ENCODE measurements at places on chromosomes 7 and 10.

DNA sequence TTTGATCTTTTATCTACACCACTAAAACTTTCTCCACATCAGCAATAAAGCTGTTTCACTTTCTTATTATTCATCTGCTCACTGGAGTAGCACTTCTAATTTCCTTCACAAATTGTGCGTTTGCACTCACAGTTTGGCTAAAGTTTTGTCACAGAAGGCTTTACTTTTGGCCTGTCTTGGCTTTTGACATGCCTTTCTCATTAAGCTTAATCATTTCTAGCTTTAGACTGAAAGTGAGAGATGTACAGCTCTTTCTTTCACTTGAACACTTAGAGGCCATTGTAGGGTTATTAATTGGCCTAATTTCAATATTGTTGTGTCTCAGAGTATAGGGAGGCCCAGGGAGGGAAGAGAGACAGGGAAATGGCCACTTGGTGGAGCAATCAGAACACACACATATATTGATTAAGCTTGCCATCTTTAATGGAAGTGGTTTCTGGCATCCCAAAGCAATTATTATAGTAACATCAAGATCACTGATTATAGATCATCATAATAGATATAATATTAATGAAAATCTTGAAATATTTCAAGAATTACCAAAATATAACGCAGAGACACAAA lies 512.5 kb downstream of the ETV1 start:
- DNase-seq = no peak

DNA sequence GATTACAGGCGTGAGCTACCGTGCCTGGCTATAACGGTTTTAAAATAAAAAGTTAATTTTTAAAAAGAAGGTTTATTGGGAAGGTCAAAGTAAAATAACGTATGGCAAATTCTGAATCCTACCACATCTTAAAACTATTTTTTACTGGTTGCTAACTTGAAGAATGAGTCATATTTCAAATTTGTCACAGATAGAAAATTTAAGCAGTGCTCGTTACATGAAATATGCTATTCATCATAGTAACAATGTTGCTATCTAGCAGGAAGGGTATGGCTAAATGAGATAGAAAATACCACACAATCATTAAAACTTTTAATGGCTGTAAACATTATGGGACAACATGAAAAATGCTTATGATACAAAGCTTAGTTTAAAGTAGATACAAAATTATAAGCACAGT lies 500.5 kb downstream of the PHTF2 start:
- DNase-seq = no peak

GRCh38 chr7:136687693-136688322 lies 180.6 kb upstream of the CHRM2 start:
- no peak for DNase-seq

DNA sequence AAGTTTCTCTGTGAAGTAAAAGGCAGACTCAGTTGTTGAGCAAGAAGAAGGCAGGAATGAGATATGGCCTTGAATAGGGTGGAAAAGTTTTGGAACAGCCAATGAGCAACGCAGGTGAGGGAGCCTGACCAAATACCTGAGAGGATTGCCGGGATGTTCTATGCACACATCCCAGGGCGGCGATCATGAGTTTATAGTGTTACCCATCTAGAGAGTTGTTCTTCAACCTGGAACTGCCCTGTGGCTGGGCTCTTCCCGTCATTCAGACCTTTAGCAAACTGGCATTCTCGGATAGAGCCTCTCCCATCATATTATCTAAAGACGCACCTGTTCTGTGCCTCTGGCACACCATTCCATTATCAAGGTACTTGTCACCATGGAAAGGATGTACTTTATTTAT lies 103.0 kb upstream of the KIF5B start:
- DNase-seq = no peak

DNA sequence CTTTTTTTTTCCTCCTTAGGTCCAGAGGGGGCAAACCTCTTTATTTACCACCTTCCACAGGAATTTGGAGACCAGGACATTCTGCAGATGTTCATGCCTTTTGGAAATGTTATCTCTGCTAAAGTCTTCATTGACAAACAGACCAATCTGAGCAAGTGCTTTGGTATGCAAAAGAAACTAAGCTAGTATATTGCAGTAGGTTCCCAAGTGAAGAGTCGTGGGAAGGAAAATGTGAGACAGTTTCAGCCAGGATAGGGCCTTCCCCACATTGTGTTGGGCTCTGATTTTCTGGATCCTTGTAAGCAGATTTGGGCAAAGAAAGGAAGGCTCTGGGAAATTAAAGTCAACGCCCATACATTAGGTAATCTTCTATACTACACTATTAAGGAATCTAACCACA lies 285.6 kb downstream of the USP6NL start:
- DNase-seq = no peak

DNA sequence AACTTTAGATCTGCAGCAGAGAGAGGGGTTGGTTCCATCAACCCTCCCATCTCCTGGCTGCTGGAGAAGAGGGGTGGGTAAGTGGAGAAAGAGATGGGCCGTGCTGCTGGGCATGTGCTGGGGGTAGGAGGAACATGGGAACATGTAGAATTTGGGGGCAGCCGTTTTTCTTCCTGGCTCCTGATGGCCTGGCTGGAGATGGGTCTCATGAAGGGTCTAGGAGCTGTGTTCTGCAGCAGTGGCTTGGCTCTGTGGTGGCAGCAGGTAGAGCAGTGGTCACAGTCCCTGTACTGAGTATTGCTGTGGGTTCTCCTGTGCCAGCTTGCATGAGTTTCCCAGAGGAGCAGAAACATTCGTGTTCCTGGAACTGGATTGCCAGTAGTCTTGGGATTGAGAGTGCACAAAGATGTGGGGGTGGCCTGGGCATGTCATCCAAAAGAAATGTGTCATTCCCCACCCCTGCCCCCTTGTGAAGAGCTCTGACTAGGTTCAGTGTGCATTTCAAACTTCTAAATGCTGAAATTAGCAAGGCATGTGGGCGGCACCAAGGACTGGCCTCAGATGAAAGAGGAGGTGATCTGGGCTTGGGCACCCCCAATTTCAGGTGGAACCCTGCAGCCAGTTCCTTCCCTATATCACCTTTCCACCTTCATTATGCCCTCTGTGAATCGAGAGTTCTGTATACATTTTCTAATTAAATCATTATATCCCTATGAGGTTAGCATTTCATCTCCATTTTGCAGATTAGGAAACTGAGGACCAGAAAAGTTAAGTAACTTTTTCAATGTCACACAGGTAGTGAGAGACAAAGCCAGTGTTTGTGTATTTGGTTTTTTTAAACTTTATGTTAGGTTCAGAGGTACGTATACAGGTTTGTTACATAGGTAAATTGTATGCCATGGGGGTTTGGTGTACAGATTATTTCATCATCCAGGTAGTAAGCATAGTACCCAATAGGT lies 2.1 kb downstream of the CHST3 start:
- no peak for DNase-seq

- no peak for DNase-seq
Measured at GRCh38 chr10:28445516-28445915, 87.4 kb upstream of the WAC start.

GRCh38 chr10:30744106-30744505 lies 114.6 kb upstream of the LYZL2 start:
- no peak for DNase-seq

- DNase-seq = no peak
Measured at GRCh38 chr7:17357952-17358351, 59.5 kb downstream of the AHR start.

GRCh38 chr10:20970044-20970443 lies 72.9 kb upstream of the NEBL start:
- DNase-seq = no peak

- no peak for DNase-seq
Measured at GRCh38 chr10:3477683-3478082, 305.1 kb upstream of the PITRM1 start.

DNA sequence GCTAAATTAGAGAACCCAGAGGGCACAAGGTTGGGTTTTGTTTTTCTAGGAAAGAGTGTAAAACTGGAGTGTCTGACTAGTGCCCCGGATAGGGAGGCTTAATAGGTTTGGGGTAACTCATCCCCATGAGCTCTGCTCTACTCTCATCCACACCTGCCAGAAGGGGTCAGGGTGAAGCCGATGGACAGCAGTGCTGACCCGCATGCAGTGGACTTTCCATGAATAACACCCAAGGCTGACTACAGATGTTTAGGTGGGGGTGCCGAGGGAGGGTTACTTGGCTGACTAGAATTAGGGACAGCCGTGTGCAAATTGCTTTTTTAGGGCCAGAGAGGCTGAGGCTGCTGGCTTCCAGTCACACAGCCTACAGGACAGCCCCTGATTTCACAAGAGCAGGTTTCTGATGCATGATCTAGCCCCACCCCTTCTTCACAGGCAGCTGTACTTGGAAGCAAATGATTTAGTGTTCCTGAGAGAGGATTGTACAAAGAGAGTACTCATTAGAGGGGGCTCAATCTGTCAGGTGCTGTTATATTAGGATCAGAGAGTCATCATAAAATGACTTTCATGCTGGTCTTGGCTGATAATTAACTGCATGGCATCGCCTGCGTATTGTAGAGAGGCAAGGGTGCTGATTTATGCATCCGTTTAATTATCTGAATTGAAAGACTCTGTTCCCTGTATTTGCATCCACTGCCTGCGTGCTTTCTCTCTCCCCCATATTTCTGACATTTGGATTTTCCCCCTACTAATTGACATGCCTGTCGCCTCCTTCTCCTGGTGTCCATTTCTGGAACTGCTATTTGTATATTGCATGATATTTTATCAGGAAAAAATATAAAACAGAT lies 9.5 kb downstream of the INHBA start:
- no peak for DNase-seq

GRCh38 chr10:70655316-70655715 lies 17.0 kb upstream of the ADAMTS14 start:
- no peak for DNase-seq

GRCh38 chr7:123624527-123625183 lies 23.0 kb downstream of the ASB15 start:
- peak; percentile 38 for DNase-seq

DNA sequence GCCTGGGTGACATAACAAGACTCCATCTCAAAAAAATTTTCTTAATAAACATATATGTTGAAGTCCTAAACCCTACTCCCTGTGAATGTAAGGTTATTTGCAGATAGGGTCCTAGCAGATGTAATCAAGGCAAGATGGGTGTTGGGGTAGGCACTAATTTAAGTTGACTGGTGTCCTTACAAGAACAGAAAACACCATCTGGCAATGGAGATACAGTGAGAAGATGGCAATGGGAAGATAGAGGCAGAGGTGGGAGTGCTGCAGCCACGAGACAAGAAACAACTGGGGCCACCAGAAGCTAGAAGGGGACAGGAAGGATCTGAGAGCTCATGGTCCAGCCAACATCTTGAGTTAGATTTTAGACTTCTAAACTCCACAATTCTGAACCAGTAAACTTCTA lies 606.4 kb downstream of the CNTNAP2 start:
- DNase-seq = no peak

- DNase-seq = no peak
Measured at GRCh38 chr7:105799006-105799405, 77.4 kb downstream of the ATXN7L1 start.

DNA sequence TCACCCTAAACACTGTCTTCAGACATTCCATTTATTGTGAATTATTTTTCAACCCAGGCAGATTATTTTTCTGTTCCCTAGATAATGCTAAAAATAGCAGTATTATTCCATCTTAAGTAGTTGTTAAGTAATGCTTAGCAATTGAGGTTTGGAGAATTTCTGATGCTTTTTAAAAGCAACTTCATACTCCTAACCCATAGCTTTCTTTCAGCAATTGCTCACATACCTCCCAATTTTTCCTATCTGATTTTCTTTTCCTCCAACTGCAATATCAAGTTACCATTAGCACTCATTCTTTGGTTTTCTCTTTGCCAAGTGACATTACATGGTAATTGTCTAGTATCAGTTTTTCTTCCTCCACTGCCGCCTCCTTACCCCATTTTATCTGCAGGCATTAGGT lies 104.7 kb downstream of the GPR85 start:
- no peak for DNase-seq

DNA sequence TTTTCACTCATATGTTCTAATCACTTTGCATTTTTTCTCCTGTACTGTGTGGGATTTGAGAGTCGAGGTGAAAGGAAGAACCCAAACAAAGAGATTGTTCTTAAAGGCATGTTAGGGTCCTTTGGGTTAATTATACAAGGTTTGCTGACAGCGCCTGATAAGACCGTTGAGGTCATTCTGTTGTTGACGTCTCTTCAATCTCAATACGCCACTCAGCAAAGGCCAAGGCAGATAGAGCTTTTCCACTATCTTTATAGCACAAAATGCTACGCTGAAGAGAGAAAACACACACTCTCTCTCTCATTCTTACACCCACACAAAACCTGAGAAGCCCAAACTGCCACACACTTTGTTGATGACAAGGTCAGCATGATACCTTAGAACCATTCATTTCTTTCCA lies 228.7 kb downstream of the CNTNAP2 start:
- no peak for DNase-seq

DNA sequence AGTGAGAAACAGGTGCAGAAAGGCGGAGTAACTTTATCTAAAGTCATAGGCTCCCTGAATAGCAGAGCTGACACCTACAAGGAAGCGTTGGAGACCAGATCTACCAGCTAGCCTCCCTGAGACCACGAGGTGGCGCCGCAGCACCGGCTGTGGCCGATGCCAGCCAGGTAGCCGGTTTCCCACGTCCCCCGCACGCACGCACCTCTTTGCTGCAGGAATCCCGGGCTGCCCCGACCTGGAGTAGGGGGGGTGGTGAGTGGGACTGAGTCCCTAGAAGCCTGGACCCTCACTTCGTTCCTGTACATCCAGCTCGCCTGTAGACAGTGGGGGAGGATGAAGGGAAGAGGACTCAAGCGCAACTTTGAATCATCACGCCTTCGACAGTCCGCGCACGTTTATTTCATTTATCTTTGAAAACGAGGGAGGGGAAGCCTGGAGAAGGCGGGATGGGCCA lies 3.7 kb downstream of the ELOVL3 start:
- DNase-seq = peak; percentile 80

Data from T-helper 2 cell treated with Interferon-gamma antibody and Interleukin-4, amounts not matched to agents 5 μg/mL and 100 μg/mL, for 36 hours (primary cell).